ENCODE measurements at places on chromosomes 16 and 17.

DNA sequence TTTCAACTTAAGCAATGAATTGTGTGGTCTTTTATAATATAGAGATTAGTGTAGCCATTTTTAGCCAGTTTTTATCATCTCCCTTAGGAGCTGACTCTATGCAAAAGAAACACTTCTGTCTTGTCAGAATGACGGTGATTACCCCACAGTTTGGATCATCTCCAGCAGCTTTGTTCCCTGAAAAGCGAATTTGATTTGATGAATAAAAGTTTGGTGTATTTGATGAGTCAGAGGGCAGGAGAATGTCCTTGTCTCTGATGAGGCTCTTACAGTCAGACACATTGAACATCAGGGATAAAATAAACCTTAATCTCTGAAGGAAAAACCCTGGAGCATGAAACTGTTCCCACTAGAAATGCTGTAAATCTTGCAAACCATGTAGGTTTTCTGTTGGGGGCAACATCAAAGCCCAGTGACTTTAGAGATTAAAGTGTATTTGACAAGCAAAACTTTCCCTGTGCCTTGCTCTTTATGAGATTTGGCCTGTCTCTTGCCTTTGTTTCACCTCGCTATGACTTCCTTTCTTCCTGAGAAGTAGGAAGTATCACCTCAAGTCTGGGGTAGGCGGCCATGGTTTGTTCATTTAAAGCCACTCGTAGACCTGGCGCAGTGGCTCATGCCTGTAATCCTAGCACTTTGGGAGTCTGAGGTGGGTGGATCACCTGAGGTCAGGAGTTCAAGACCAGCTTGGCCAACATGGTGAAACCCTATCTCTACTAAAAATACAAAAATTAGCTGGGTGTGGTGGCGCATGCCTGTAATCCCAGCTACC lies 209.3 kb downstream of the FTO start:
- peak; percentile 6 for DNase-seq

DNA sequence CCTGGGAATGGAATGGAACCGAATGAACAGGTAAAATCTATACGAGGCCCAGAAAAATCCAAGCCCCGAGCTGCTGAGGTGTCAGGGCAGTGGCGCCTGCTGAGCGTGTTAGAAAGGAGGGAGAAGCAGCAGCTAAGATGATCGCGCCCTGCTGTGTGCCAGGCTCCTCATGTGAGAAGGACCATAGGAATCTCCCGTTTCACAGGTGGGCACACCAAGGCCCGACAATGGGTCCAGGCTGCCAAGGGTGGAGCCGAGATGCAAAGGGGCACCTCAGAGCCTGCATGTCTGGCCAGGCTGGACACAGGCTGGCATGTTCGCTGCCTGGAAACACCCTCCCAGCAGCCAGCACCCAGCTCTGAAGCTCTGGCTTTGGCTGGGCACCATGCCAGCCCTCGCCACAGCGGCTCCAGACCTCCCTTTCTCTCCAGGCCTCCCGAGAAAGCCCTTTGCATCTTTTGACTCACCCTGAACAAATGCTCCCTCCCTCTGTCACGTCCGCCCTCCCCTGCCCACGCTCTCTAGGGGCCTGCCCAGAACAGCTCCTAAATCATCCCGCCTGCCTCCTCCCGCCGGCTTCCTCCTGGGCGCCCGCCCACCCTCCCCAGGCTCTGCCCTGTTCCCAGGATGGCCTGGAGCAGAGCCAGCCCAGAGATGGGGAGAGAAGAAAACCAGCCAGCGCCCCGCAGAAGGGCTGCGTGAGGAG lies 217.8 kb upstream of the GSE1 start:
- DNase-seq = no peak

GRCh38 chr17:76408037-76408849 lies 23.8 kb downstream of the SPHK1 start:
- DNase-seq = peak; percentile 63

GRCh38 chr17:28533091-28533807 lies 19.2 kb downstream of the UNC119 start:
- no peak for DNase-seq

DNA sequence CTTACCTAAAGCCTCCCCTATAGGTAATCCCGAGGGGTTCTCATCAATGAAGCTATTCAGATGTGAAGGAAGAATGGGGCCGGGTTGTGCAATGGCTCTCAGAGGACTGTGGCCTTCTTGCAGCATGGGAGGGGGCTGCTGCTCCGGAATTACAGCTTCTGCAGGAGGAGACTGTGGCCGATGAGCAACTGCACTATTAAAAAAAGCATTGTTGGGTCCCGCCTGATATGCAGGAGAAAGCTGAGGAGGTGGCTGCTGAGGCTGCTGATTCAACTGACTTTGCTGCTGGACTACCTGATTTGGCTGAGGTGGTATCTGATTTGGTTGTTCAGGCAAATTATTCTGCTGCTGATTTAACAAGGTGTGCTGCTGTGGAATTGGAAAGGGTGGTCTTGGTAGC lies 64.8 kb downstream of the CACNG1 start:
- DNase-seq = no peak

DNA sequence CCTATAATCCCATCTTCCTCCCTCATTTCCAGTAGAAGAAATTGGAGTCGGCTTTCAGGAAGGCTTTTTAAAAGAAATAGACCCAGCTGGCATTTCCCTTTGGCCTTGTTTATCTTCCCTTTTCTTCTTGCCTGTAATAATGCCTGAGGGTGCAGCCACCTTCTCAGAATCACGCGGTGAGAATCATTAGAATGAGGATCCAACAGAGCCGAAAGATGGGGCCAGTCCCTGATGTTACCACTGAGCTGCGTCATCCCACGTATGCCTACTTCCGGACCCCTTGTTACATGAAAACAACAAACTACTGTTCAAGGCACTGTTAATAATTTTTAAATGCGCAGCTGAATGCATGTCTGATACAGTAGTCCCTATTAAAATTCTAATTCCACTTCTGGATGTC lies 24.1 kb downstream of the SDR42E1 start:
- DNase-seq = no peak

DNA sequence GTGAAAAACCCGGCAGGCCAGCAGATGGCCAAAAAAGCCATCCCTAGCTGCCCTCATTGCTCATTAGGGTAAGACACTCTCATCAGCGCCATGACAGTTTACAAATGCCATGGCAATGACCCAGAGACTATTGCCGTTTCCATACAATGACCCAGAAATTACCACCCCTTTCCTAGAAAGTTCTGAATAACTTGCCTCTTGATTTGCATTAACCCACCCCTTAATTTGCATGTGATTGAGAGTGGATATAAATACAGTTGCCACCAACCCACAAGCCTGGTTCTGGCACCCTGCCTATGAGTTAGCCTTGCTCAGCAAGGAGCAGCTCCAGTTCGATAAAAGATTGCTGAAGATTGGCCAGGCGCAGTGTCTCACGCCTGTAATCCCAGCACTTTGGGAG lies 16.1 kb upstream of the C16orf54 start:
- no peak for DNase-seq

DNA sequence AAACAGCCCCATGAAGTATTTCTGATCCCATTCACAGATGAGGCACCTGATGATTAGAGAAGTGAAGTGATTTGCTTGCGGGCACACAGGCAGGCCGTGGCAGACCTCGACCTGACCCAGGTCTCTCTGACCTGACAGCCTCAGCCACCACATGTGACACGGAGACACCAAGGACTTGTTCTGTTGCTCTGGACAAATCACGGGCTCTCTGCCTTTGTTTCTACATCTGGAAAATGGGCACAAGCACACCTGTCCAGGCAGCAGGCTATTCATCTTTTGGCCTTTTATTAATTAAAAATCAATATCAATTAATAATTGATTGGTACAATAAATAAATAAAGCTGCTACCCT lies 3.4 kb downstream of the MAP3K14 start:
- DNase-seq = no peak

DNA sequence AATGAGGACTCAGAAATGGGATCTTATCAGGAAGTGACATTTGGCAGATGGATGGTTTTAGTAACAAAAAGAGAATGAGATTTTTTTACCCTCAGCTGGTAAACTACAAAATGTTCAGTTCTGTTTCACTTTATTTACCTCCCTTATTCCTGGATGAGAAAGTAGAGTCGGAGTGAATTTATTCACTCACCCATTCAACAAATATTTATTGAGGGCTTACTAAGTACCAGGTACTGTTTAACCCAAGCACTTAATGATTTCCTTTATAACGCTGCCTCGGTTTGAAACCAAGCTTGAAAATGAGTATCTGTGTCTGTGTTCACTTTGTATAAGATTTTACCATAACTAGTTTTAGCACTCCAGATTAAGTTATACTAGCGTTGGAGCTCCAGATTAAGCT lies 38.1 kb downstream of the CDRT15 start:
- DNase-seq = no peak

GRCh38 chr16:59535298-59535697 lies 801.2 kb upstream of the GOT2 start:
- DNase-seq = no peak

DNA sequence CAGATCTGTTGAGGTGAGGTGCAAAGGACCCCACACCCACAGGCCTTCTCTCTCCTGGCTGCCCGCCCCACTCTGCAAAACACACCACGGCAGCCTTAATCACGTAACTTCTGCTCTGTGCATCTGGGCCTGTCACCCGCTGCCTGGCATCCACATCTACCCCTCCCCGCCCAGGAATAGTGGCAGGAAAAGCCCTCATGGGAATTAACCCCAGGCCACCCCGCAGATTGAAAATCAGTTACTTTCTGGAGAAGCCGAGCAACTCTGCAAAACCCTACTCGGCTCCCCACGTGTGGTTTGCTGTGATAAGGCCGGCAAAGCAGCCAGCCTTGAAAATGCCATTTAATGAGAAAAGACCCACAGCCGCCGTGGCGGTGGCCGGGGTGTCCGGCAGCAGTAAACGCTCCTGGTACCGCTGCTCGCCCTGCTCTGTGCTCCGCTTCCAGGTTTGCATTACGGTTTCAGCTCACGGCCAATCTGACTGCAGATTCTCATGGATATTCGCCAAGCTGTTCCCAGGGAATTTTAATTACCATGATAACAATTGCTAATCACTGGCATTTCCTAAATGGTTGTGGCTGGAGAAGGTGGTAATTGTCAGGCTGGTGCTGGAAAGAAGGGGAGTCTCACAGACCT lies 78.0 kb upstream of the DOC2B start:
- DNase-seq = no peak

DNA sequence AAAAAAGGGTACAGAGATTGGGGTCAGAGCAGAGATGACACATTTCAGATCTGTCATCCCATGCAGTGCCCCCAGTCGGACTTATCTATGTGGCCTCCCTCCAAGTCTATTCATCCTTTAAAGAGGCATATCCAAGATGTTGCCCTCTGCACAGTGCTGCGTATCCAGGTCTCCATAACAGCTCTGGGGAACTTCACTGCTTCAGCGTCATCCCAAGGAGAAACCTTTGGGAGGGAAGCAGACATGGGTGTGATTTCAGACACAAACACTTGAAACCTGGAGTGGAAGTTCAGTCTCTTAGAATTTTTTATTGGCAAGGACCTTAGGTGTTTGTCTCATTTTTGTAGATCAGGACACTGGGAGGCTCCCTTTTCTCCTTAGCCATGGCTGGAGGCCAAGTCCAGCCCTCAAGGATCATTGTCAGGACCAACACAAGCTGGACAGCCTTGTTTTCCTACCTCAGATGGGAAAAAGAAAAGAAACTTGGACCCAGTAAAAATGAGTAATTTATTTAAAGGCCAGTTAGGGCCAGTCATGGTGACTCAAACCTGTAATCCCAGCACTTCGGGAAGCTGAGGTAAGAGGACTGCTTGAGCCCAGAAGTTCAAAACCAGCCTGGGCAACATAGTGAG lies 23.9 kb upstream of the NLK start:
- no peak for DNase-seq

- DNase-seq = no peak
These were observed 35.7 kb downstream of the SMARCE1 start for GRCh38 chr17:40611840-40612474.

DNA sequence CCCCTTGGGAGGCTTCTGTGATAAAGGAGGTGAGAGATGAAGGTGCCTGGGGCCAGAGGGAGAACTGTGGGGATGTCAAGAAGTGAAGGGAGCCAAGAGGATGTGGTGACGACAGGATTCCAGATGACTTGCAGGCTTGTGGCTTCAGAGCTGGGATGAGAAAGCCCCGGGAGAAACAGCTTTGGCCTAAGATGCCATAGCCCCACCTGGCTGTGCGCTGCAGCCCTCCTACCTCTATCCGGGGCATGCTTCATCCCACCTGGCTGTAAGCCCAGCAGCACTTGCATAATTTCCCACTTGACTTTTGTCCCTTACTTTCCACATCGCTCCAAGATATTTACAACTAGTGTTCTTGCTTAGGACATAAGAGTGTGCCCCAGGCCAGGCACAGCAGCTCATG lies 29.3 kb downstream of the GINS3 start:
- no peak for DNase-seq

GRCh38 chr17:48612854-48613691 lies 2.0 kb downstream of the HOXB8 start:
- peak; percentile 55 for DNase-seq

DNA sequence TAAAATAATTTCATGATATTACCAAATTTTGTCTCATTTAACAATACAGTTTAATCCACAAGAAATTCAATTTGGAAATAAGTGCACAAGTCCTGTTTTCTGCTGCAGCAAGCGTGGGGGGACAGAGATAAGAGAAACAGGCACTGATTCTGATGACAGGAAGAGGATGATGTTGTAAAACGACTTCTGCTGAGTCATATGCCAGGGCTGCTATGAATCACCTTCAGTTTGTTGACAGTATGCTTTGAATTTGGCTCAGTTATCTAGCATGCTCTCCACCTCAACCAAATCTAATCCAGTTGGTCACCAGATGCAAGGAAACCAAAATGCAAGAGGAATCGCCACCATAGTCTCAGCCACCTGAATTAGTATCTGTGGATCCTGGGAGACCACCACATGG lies 244.1 kb upstream of the MON1B start:
- no peak for DNase-seq

DNA sequence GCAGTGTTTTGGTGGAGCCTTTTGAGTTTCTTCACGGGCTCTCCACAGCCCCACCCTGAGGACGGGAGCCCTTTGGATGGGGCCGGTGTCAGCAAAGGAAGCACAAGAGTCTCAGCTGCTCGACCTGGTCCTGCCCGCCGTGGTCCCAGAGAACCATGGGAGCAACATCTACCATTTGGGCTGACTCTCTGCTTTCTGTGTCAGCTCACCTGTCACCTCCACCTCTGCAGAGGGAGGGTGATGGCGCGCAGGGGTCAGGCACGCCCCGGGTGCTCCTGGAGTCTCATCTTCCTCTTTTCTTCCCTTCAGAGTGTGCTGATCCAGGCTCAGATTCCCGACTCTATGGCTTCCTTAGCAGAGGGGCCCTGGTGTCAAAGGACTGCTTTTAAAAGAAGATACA lies 171.7 kb downstream of the LAT start:
- no peak for DNase-seq

All from activated naive CD8-positive, alpha-beta T cell treated with anti-CD3 and anti-CD28 coated beads for 36 hours (primary cell).